WTC11 (cell line): ENCODE measurements at places on chromosomes 3 and 15. TPM values are rescaled to one million over a fixed set of nuclear protein-coding genes. Genes with fewer than 3 reads are reported as not detected.
A peak's percentile ranks its signal among the peaks of the same experiment; 100 is the strongest.

WWTR1 gene
- 24.6 to 30.0 TPM (median 25.5 TPM) in 3 replicates for total RNA-seq

GRCh38 chr3:23537101-23537551 is 268.6 kb upstream of the UBE2E1 start:
- H3K27ac ChIP-seq, result peak overlapping the region; percentile 21
- no peaks in the 10 kb centered on the region for H3K36me3 ChIP-seq
- H3K4me3 ChIP-seq, result no peak overlapping the region

GRCh38 chr15:59138243-59138642 is 33.3 kb downstream of the CCNB2 start:
- H3K36me3 ChIP-seq, result peaks cover 69% of the 10 kb centered on the region

ADGRG7 gene
- total RNA-seq, result not detected in 3 replicates

GRCh38 chr15:78207641-78208340 is 26.6 kb downstream of the ACSBG1 start:
- no peak overlapping the region for H3K27ac ChIP-seq
- no peaks in the 10 kb centered on the region for H3K36me3 ChIP-seq
- no peaks in the 10 kb centered on the region for H3K27me3 ChIP-seq
- no peak overlapping the region for H3K4me3 ChIP-seq

SLC6A6 gene
- total RNA-seq, result 144 to 211 TPM (median 147 TPM) in 3 replicates

ZBTB20 gene
- 1.1 to 1.5 TPM (median 1.3 TPM) in 3 replicates for total RNA-seq
